ENCODE measurements at places on chromosomes 7 and 10.

DNA sequence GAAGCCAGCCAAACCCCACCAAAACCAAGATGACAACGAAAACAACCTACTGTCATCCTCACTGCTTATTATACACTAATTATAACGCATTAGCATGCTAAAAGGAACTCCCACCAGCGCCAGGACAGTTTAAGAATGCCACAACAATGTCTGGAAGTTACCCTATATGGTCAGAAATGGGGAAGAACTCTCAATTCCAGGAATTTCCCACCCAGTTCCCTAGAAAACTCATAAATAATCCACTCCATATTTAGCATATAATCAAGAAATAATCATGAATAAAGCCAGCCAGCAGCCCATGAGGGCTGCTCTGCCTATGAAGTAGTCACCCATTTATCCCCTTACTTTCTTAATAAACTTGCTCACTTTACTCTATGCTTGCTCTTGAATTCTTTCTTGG lies 20.8 kb downstream of the MICU1 start:
- no peak for DNase-seq

- no peak for DNase-seq
Observed at GRCh38 chr10:30466445-30466844, 32.5 kb downstream of the MAP3K8 start.

DNA sequence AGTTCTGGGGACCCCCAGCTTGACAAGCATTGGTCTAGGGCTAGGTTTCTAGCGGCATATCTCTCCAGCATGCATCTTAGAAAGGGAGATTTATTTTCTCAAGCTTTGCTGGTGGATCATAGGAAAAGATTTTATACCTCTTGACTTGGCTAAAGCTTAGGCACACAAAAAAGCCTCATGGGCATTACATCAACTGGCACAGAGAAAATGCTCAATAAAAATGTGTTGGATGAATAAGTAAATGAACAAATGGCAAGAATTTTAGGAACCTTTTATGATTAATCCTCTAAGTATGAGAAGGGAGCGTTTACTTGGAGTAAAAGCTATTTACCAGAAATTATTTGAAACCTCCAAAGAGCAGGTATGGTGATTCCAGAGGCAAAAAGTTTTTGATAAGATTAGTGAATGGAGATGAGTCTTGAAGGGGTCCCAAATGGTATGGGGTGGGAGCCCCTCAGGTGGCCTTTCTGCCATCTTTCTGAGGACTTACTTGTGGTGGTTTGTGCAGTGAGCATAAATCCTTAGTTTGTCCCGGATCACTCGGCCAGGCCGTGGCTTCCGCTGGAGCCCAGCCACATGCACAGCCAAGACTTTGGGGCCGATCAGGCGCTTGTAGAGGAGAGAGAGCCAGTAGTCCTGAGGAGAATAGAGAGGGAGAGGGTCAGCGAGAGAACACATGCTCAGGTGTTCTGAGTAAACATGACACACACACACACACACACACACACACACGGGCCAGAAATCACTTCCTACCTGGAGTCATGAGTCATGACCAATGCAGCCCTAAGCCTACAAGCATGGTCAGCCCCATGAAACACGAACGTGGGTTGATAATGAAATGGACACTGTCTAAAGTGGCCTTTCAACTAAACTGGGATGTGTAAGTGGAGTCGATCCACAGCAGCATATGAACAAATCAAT lies 43.1 kb upstream of the HPS1 start:
- DNase-seq: no peak

DNA sequence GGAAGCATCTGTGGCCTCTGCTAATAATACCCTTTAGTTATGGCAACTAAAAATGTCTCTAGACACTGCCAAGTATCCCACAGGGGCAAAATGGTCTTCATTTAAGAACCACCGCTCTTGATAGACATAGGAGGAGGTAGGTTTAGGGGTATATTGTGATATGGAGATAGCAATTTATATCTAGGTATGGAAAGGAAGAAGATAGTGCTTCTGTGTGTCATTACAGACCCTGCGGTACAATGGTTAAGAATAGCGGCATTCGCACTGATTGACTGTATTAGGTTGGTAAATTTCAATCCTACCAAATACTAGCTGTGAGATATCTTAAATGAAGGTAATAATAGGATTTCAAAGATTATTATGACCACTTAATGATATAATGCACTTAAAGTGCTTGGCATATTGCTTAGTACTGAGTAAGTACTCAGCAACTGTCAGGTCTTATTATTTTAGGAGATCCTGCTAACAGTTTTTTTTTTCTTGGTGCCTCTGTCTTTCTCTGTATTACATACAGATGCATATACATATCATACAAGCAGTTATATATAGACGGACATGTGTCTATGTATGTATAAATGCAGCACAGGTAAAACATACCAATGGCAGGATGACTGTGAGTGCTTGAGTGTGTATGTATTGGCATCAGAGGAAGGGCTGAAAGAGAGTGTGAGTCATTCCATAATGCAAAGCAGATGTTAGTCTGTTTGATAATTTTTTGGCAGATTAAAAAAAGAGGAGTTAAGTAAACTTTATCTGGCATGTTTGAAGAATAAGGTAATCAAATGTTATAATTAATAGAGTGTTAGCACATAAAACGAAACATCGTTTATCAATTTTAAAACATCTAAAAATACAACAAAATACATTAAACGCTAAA lies 50.0 kb upstream of the ITGB8 start:
- DNase-seq: no peak

DNA sequence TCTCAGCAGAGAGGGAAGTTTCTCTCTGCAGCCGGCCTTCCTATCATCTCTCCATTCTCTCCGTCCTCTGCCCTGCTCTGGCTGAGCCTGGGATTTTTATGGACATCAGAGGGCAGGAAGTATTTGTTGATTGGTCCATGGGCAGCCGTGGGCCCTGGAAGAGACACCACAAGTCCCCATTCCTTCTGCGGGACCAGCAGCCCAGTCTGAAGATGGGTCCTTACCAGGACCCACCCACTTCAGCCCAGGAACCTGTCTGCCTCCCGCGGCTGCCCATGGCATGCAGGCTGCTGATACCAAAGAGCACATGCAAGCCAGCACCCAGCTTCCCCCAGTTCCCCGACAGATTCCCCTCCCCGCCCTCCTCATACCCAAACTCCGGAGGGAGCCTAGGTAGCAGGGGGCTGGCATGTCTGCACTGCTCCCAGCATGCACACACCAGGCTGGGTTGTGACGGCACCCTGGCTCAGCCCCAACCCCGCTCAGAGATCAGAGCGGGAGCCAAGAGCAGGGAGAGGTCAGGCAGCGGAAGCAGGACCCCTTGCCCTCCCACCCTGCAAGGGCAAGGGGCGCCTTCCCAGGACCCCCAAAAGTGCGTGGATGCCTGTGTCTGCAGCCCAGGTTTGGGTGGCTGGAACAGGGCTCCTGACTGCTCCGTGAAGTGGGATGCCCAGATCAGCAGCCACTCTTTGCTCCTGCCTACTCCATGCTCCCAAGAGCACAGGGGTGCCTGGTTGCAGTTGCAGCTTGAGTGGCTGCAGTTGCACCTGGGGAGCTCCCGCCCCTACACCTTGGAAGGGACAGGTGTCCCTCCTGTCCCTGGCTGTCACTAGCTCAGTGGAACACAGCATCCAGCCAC lies 538.6 kb upstream of the POT1 start:
- no peak for DNase-seq

- DNase-seq: no peak
Observed at GRCh38 chr7:32536585-32536984, 41.3 kb downstream of the AVL9 start.

DNA sequence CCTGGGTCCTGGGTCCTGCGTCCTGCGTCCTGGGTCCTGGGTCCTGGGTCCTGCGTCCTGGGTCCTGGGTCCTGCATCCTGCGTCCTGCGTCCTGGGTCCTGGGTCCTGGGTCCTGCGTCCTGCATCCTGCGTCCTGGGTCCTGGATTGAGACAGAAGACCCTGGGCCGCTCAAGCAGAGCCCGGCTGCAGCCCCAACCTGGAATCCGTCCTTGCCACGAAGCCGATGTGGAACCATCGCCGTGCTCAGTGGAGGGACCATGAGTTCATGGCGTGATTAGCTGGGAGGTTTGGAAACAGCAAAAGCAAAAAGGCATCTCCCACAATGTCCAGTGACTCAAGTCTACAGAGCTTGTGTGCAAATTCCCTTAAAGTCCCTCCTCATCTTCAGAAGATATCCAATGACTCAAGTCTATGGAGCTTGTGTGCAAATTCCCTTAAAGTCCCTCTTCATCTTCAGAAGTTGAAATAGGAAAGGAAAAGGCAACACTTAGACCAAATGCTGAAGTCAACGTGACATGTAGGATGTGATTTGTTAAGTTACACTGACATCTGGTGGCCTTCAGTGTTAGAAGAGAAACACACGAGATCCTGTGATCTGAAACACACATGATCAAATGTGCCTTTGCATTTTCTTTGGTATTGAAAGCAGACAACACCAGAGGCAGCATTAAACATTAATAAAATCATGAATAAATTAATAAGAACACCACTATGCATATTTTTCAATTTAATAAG lies 179.9 kb downstream of the PTPRN2 start:
- peak; percentile 63 for DNase-seq

GRCh38 chr7:44195889-44196288 lies 4.9 kb upstream of the YKT6 start:
- DNase-seq: no peak

GRCh38 chr7:67659091-67659490 lies 662.5 kb downstream of the TYW1 start:
- DNase-seq: no peak

GRCh38 chr10:106189292-106189691 lies 975.2 kb downstream of the SORCS1 start:
- DNase-seq: peak; percentile 2

- DNase-seq: no peak
Observed at GRCh38 chr10:99689461-99689860, 30.2 kb downstream of the ENTPD7 start.

DNA sequence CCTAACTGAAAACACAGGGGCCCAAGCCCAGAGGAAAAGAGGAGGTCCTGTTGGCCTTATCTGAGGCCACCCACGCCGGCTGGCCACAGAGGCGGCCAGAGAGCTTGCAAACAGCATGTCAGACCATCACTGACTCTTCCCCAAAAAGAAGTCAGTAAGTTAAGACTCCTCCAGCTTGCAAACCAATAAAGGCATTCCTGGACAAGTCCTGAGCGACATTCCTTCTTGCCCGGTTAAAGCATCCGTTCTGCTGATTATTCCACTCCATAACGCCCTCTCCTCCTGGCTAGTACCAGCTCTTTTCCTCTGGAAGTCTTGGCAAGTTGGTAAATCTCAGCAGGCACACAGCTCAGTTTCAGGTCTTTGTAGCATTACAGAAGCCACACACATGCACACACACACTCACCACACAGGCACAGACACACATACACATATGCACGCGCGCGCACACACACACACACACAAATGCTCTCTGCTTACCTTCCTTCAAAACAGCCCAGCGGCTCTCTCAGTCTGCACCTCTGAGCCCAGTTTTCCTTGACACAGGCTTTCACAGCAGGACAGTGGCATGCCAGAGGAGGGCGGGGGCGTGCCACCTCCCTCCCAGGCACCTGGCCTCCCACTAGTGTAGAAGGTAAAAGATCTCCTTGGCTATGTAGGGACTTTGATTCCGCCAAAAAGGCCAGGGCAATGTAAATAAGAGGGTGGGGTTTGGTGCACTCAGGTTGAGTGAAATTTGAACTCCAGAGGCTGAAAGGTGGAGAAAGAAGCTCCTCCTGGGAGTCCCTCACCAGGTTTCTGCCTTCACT lies 201.4 kb downstream of the TNS3 start:
- no peak for DNase-seq

GRCh38 chr7:157483515-157483914 lies 146.7 kb downstream of the DNAJB6 start:
- DNase-seq: no peak

GRCh38 chr7:82347808-82348207 lies 95.8 kb downstream of the CACNA2D1 start:
- no peak for DNase-seq

- DNase-seq: no peak
Observed at GRCh38 chr7:113751547-113751946, 167.3 kb downstream of the PPP1R3A start.

GRCh38 chr7:27636326-27637006 lies 26.2 kb downstream of the HIBADH start:
- DNase-seq: no peak

- DNase-seq: no peak
Observed at GRCh38 chr10:116848032-116848943, 1.0 kb upstream of the ENO4 start.

DNA sequence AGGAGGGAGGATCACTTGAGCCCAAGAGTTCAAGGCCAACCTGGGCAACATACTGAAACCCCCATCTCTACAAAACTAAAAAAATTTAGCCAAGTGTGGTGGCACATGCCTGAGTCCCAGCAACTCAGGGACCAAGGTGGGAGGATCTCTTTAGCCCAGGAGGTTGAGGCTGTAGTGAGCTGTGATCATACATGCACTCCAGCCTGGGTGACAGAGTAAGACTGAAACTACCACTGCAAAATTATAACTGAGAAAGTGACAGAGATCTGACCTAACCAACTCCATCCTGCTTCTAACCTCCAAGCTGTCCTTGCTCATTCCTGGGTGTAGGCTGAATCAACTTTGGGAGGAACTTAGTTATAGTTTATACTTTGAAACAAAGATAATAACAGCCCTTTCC lies 59.4 kb downstream of the HTR7 start:
- no peak for DNase-seq

- DNase-seq: no peak
Observed at GRCh38 chr10:43371418-43371817, at the start of gene FXYD4. Gene FXYD4 (plus strand): TSS chr10:43371636. CDS start chr10:43373747, 2,111 bp downstream.

DNA sequence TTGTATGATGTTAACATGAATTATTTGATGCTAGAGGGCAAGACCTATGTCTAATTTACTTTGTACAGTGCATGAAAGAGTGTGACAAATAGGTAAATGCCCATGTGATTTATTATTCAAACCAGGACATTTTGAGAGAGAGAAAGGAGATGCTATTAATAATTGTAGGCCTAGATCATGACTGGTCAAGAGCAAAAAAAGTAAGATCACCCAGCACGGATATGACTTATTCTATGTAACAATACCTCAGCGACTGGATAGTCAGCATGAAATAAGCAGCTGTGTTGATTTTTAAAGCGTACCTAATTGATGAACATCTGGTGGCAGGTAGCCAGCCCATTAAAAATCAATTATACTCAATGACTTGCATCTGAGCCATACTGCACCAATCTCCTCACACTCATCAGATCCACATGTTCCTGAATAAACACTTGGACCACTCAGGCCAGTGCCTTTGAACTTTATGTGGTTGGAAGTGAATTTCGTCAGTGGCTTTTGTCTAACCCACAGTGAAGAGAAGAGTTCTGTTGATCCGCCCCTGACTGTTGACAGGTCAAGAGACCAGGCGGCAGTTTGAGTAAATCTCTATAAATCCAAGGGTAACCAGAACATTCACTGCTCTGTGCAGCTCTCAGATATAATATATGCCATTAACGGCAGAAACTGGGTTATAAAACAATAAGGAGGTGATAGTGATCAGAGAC lies 435.3 kb downstream of the MDFIC start:
- DNase-seq: no peak

DNA sequence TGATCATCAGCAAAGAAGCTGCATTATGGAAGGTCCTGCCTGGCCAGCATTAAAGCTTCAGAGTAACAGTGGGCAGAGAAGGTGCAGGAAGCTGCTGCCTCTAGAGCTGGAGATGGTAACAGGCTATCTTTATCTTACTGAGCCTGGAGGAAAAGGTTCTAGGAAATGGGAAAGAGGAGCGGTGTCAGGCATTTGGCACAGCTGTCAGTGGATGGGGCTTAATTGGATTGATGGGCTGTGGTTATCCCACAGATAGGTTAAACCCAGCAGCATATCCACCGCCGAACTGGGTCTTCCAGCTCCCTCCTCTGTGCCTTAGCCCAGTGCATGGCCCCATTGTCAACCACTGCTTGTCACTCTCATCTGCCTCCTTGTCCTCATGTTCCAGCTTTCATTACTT lies 127.6 kb downstream of the CCNY start:
- DNase-seq: no peak

GRCh38 chr7:30804078-30804661 lies 33.0 kb downstream of the MINDY4 start:
- no peak for DNase-seq

All from putamen (tissue), 1 donor.